ENCODE measurements at places on chromosomes 12 and 14.

GRCh38 chr14:44866770-44867169 lies 95.0 kb downstream of the KLHL28 start:
- DNase-seq: no peak

GRCh38 chr12:47740606-47741339 lies 15.5 kb upstream of the ENDOU start:
- DNase-seq: peak; percentile 54

DNA sequence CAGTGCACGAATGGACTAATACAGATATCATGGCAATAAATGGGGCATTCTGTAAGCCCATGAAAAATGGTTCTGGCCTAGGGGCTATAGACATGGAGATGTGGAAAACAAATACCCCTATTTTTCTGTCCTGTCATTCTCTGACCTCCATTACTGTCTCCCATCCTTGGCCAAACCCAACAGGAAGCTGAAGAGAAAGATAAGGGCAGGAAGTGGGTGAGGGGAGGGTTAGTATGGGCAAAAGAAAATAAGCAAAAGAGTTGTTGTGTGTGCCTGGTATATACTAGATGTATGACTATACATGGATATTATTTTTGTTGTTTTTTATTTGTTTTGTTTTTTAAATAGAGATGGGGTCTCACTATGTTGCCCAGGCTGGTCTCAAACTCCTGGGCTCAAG lies 339.3 kb downstream of the PCNX1 start:
- no peak for DNase-seq

GRCh38 chr12:72293701-72294100 lies 21.5 kb downstream of the TRHDE start:
- DNase-seq: no peak

DNA sequence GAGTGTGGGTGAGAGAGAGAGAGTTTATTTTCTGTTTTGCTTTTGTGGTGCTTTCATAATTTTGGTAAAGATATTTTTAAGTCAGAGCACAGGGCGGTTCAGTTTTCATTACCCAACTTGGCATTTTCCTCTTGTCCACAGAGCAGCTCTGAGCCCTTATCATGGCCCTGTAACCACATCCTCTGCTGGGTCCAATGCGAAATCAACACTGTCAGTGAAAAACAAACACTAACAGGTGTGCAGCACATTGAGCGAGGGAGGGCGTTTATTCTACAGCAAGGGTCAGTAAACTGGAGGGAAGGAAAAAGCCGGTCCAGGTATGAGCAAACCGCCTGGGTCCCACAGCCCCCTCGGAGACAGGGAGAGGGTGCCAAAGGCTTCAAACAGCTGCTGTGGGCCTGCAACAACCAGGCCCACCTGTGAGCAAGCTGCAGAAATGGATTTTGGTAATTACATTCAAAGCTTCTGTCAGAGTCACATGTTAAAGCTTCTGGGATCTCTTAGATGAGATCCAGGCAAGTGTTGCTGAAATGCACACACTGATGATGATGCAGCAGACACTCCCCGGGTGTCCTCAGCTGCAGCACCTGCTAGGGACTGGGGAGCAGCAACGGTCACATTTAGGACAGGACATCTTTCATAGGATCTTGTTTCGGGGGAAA lies 132.7 kb upstream of the DYRK2 start:
- DNase-seq: no peak

GRCh38 chr12:5269846-5270245 lies 162.1 kb upstream of the NTF3 start:
- no peak for DNase-seq

DNA sequence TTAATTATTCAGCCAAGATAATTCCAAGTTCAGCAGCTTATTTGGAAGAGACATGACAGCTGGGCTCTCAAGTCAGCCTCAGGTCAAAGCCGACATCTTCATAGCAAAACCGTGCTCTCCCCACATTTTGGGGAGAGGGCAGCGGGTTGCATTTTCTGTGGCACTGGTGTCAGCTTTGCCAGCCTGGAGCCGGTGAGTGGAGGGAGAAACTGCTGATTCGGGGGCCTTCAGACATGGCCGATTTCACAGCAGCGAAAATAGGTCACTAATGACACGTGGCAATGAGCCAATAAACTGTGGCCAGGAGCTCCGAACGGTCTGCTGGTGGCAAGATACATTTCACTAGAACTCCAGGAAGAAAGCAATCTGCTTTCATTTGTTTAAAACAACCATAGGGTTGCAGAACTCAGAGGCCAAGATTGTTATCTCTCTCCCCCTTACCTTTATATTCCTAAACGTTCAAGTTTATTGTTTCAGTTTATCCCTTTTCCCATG lies 173.2 kb downstream of the CAND1 start:
- peak; percentile 47 for DNase-seq

- DNase-seq: peak; percentile 32
Measured at GRCh38 chr12:79454338-79454843, 236.4 kb downstream of the PAWR start.

DNA sequence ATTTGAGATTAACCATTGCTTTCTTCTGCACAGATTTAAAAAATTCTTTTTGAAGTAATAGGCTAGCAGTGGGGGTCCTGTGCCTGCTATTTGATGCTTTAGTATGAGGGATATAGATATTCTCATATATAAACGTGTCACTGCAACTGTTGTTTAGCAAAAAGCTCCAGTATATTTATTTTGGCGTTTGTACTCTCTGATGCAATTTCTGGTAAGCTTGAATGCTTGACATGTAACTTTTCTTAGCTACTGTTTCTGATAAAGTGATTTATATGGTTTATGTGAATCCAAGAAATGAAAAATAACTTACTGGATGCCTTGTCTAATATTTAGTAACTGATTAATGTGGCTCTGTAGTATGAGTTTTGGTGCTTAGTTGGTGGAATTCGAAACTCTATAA lies 77.1 kb downstream of the TTLL5 start:
- DNase-seq: no peak

DNA sequence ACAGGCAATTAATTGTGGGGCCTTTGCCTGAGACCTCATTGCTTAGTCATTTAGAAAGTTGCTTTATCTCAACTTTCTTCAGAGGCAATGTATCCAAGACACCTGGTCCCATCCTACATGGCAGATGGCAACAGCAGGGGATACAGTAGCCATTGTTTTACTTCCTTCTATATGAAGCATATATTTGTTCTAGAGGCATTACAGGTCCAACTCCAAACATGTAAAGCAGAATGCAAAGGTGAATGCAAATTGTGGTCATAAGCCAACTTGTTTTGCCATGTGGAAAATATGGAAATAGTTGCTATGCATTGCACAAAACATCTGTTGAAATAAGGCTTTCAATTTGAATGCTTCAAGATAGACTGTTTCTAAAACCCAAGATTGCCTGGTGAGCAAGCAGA lies 109.8 kb upstream of the BCAT1 start:
- no peak for DNase-seq

DNA sequence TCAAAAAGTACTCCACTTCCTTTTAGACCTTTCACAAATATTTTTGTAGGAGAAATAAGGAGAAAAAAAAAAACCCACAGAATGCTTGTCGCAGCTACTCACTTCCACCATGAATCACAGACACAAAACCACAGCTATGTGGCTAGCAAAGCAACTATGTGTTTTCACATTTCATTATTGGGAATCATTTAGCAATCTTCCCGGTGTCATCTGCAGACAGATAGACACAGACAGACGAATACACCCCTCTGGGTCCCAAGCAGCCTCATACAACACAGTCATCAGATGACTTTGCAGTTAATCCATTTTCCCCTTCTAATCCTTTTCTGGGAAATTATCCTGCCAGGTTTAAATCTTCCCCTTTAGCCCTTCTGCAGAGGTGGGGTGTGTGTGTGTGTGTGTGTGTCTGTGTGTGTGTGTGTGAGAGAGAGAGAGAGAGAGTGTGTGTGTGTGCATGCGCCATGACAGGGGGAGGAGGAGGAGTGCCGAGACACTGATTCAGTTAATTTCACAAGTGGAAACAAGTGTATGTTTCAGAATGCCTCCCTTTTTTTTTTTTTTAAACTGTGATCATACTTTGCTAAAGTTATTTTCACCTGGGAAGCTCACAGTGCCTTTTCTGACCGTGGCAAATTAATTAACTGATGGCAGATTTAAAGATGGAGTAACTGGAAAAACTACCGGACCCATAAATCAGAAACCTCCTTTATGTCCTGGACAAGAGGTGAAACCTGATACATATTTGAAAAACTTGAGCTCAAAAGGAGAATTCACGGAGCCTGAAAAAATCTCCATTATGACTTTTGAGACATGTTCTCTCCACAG lies 39.9 kb downstream of the LTBP2 start:
- DNase-seq: peak; percentile 70

- no peak for DNase-seq
Measured at GRCh38 chr14:91373591-91374254, 43.9 kb downstream of the CCDC88C start.

DNA sequence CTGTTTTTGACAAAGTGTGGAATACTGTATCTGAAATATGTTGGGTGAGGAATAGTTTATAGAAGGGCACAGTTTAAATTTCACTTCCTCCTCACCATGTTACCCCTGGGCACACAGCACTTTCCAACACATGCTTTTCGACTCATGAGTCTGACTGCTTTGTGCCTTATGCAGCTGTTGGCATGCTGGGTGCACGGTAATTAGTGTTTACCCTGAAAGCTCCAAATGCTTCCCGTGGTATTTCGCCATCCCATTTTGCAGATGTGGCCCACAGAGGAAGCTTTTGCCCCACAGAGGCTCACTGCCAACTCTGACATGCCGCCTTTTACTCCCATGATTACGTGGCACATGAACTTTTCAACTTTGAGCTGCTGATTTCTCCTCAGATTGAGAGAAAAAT lies 168.6 kb downstream of the PRKCH start:
- DNase-seq: no peak

GRCh38 chr12:19181666-19182426 lies 52.3 kb downstream of the PLEKHA5 start:
- DNase-seq: no peak

DNA sequence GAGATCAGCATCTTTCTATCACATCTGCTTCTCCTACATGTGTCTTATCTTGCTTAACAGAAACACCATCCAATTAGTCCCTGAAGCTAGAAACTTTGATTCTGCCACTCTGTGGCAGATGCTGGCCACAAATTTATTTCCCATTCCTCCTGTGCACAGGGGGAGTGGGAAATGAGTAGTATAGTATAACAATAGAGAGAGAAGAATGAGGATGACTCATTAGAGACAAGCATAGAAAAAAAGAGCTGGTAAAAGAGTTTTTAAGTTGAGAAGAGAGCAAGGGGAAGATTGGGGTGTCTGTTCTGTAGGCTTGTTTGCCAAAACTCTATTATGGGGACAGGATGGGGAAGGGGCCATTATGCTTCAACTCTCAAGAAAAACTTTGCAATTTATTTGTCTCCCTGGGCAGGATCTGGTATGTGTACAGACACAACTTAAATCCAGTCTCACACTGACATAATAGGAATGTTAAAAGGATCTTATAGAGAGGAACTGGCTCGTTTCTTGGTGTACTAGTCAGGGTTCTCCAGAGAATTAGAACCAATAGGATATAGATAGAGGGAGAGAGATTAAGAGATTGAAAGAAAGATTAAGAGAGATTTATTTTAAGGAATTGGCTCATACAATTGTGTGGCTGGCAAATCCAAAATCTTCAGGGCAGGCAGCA lies 142.6 kb upstream of the CPSF6 start:
- DNase-seq: no peak

DNA sequence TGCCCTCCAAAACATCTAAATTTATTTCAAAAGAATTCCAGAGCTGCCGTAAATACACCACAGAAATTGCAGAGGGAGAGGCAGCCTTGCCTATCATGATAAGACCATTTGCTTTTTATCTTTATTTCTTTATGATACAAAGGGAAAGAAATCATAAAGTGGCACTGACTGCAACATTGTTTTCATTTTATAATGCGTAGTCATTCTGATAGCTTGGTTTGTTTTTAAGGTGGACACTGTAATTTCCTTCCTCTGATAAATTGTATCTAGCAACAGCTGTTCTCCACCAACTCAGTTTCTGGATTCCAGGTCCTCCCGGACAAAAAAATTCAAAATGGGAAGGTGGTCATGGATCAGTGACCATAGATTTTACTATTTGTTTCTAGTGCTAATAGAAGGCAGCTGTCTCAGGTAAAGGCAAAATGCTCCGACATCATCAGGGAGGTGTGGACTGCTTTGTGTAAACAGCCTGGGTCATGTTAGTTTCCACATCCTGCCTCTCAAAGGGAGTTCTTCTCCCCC lies 623 bp upstream of the TSPAN8 start:
- no peak for DNase-seq

DNA sequence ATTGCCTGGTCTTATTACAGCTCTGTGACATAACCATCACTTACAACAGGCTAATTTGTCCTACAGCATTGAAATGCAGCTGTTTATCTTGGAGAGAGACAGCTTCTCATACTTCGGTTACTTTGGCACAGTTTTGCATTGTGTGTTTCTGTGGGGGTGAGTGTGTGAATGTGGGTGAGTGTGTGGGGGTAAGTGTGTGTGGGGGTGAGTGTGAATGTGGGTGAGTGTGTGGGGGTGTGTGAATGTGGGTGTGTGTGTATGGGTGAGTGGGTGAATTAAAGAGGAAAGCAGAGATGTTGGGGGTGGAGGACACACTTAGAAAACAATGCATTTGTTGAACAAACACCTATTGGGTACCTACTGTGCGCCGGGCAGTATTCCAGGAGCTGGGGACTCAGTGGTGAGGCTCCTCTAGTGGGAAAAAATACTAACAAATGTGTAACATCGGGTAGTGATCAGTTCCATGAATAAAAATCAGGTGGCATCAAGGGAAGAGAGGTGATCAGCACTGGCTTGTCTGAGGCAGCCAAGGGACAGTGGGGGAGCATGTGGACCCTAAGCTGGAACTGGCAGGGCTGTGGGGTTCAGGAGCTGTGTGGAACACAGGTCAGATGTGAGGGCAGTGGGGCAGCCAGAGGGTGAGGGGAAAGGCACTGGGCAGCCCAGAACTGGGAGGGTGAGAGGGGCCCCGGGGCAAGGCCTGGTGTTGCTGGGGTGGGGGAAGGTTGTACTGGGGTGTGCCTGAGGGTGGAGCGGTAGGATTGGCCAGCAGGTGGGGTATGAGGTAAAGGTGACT lies 44.1 kb upstream of the AMN start:
- no peak for DNase-seq

GRCh38 chr12:93011100-93011499 lies 82.0 kb upstream of the EEA1 start:
- no peak for DNase-seq

- no peak for DNase-seq
Measured at GRCh38 chr14:77579065-77579464, 37.4 kb downstream of the SPTLC2 start.

DNA sequence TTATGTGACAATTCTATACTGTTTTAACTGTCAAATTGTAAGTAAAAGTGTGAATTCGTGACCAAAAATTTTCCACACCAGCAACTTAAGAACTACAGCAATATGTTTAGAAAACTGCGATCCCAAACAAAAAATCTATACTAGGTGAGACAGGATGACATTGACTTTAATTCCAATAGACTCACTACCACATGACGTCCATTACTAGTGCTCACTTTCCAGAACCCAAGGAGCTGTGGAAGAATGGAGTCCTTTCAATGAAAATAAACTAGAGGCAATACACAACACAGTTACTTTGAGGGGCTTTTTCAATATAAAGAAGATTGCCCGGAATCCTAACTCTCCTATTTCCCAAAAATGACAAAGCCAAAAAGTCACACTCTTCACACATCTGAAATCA lies 1.4 kb downstream of the EPS8 start:
- DNase-seq: no peak
